ENCODE measurements at places on chromosomes 16 and 17.

GRCh38 chr17:19346351-19347255 lies 15.9 kb downstream of the B9D1 start:
- peak; percentile 67 for DNase-seq

GRCh38 chr17:80621997-80622357 lies 77.3 kb downstream of the RPTOR start:
- DNase-seq = no peak

DNA sequence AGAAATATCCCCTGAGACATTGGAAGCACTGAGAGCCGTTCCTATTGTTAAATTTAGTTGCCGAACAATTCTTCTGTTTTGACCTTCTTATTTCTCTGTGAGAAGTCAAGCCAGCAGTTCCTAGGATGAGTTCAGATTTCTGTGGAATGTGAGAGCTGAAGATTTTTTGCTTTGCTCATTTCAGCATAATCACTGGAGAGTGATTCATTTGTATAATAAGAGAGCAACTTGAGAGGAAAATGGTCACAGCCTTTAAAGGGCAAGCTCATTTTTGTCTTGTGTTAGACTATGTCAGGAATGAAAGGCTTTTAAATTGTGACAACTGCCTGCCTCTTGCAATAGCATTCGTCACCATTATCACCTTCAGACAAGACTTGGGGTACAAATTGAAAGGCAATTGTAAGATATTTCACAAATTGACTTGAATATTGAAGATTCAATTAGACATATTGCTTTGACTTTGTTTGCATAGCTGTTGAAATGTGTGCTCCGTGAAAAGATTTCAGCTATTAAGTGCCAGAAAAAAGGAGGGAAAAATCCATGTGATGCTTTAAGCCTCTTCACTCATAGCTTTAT lies 900.0 kb upstream of the GOT2 start:
- peak; percentile 22 for DNase-seq

- DNase-seq = no peak
Measured at GRCh38 chr16:81809567-81809966, 30.5 kb downstream of the PLCG2 start.

DNA sequence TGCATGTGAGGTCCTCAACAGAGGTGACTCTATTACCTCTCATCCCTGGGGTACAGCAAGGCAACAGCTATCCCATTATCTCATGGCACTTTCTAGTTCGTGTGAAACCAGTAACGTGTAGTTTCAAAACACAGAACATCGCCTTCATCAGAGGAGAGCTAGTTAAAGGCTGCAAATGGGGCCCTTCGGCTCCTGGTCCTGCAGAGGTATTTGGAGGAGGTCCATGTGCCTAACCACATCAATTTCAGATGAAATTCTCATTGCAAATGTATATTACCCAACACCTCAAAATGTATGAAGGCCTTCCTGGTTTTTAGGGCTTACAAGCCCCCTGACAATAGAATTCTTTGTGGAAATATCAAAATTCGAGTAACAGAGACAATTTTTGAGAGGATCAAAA lies 95.7 kb upstream of the PSMD7 start:
- DNase-seq = no peak
